ENCODE measurements at places on chromosomes 7 and 10.

DNA sequence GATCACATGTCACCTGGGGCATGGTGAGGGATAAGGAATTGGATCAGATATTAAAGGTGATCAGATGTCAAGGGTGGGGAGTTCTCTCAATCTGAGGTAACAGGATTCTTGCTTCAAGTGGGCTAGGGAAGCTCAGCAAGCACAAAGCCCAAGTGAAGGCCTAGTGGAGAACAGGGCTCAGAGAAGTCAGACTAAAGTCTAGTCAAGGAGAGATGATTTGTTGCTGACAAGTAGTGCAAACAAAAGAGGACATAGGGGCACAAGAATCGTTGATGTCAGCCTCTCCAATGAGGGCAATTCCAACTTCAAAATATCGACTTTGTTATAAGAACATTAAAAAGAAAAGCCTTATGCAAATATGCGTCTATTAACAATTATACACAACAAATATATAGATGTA, 852.8 kb upstream of the CELF2 start:
- no peak for DNase-seq

GRCh38 chr7:67875558-67875957, 878.9 kb downstream of the TYW1 start:
- no peak for DNase-seq

GRCh38 chr7:119711104-119711503, 561.9 kb upstream of the KCND2 start:
- DNase-seq = no peak

DNA sequence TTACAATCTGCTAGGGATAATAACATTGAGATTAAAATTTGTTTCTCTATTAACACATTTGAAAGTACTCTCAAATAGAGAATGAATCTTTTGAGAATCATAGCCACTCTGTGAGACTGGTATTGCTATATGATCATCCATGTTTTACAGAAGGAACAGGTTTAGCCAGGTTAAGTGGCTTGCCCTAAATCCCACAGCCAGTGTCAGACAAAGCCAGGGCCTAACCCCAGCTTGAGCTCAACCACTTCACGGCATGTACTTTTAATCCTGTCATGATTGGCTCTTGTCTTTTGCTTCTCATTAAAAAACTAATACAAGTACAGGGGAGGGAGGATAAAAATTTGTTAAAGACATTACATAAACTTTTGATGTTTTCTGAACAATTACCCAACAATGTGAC, 3.8 kb upstream of the ZNRF2 start:
- no peak for DNase-seq

DNA sequence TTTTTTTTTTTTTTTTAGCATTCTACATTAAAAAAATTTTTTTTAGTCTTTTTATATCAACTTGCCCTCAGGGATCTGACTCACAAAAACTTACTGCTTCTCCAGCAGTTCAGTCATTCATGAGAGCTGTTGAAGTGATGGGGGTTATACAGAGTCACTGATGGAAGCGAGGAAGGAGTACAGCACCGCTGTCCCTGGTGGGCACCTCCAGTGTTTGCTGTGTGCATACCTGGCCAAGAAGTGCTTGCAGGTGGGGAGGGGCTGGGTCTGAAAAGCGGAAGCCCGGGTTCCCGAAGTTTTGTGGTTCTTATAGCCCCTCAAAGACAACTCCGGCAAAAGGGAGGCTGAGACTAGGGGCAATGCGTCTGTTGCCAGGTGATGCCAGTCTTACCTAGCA, 46.2 kb downstream of the MINDY4 start:
- DNase-seq = no peak

GRCh38 chr10:6204063-6204340, 1.3 kb downstream of the PFKFB3 start:
- DNase-seq = no peak

GRCh38 chr7:156540619-156541165, 99.9 kb upstream of the RNF32 start:
- DNase-seq = no peak

DNA sequence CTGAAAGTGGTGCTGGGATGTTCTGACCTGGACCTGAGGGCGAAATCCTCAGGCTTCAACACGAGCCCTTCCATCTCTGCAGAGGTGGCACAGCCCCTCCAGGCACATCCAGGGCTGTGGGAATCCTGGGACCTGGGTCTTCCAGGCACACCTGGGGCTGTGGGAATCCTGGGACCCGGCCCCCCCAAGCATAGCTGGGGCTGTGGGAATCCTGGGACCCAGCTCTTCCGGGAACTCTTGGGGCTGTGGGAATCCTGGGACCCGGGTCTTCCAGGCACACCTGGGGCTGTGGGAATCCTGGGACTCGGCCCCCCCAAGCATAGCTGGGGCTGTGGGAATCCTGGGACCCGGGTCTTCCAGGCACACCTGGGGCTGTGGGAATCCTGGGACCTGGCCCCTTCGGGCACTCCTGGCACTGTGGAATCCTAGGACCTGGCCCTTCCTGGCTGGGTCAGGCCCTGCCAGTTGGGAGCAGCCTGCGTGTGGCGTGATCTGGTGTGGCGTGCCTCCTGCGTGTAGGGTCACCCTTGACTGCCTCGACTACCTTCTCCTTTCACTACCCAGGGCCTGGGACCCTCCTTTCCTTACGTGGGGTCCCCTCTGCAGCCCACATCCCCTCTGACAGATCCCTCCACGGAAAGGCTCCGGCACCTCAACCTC, 124.0 kb downstream of the WDR37 start:
- no peak for DNase-seq

DNA sequence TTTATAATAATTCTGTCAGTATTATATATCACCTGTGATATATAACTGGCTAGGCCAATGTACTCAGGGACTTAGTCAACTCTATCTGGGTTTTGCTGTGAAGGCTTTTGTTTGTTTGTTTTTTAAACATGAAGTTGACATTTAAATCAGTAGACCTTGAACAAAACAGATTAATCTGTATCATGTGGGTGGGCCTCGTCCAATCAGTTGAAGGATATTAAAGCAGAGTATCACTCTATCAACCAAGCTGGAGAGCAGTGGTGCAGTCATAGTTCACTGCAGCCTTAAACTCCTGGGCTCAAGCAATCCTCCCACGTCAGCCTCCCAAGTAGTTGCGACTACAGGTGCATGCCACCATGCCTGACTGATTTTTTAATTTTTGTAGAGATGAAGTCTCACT, 870.2 kb downstream of the TYW1 start:
- DNase-seq = no peak

- DNase-seq = no peak
Observed at GRCh38 chr10:132022241-132022640, 40.5 kb upstream of the BNIP3 start.

- no peak for DNase-seq
Observed at GRCh38 chr7:18016547-18017444, 10.8 kb downstream of the PRPS1L1 start.
